Activated T-helper 1 cell treated with Interleukin-2 at 50 U/mL for 16 hours (primary cell): ENCODE measurements at places on chromosomes 2 and 18.

- no peak for DNase-seq
Measured at GRCh38 chr2:240086563-240086962, 33.2 kb upstream of the OR6B3 start.

DNA sequence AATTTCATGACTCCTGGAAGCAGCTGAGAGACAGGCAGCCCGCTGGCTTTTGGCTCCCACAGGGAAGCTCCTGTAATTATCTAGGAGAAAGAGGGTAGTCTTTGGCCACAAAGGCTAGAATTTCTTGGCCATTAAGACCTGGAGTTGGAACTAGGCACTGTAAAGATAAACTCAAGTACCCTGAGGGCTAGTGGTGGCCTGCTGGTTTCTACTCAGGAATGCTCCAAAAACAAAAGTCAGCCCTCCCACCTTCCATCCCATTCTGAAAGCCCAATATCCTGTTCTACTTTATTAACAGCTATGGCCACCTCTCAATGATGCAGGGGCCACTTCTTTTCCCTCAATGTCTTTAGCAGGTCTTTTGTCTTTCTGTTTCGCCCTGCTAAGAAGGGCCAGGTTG lies 34.0 kb upstream of the CYP26B1 start:
- no peak for DNase-seq

GRCh38 chr2:219620546-219620945 lies 6.9 kb upstream of the SLC4A3 start:
- no peak for DNase-seq

- DNase-seq, result no peak
Measured at GRCh38 chr2:101204400-101205115, 48.1 kb upstream of the CNOT11 start.

DNA sequence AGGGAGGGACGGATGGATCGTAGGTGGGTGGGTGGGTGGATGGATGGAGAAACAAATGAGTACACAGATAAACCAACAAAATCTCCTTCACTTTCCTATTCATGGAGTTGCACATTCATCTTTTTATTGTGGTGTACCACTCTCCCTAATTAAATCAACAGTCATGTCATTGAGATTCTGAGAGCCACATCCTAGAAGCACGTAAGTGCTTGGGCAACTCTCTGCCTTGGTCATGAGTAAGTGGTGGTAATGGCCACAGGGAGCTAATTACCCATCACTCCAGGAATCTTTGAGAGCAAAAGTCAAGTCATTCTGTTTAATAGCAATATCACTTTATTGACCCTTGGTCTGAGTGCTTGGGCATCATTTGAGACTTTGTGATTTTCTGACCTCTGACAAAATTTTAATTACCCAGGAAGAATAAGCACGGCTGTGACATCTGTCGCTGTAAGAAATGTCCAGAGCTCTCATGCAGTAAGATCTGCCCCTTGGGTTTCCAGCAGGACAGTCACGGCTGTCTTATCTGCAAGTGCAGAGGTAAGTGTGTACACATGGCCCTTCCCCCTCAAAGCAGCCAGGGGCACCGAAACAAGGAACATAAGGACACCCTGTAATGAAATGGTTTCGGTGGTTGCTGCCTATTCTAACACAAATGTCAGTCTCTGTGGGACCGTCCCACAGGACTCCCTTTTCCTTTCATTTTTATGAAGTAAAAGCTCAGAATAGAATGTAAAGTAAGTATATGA lies 85.9 kb downstream of the FEZ2 start:
- no peak for DNase-seq

GRCh38 chr18:76476665-76477561 lies 18.1 kb downstream of the ZNF516 start:
- DNase-seq, result no peak

- DNase-seq, result no peak
Measured at GRCh38 chr2:162435676-162436075, 91.7 kb downstream of the GCA start.

- no peak for DNase-seq
Measured at GRCh38 chr2:205484764-205485163, 197.5 kb upstream of the NRP2 start.

DNA sequence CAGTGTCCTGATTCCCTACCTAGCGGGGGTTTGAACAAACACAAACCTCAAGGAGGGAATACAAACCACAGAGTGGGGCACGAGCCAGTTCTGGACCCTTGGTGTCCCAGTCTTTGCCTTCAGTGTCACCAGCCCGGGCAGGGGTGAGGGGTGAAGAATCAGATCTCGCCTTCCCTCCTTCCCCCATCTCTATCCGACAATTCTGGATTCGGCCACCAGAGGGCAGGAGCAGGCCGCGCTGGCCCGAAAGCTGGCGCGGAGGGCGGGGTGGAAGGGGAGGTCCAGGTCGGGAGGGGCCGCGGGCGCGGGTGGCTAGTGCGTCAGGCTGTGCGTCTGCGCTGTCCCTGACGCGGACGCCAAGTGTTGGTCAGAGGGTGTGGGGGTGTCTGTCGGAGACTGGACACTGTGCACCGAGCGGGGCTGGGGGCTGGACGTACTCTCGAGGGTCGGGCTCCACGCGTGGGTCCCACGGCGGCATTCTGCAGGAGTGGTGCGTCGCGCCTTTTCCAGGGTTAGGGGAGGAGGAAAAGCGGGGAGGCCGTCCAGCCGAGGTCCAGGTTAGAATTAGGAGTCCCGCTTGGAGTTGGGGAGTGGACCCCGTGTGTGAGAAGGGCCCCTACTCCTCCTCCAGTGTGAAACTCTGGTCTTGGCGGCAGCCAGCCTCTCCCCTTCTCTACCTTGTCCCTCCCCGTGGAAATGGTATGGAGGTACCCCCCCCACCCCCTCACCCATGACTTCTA lies 2.9 kb upstream of the CRYBA2 start:
- DNase-seq, result peak; percentile 54

- DNase-seq, result no peak
Measured at GRCh38 chr2:221442128-221442527, 130.0 kb downstream of the EPHA4 start.

- DNase-seq, result no peak
Measured at GRCh38 chr2:237182422-237183123, 96.9 kb downstream of the COPS8 start.

DNA sequence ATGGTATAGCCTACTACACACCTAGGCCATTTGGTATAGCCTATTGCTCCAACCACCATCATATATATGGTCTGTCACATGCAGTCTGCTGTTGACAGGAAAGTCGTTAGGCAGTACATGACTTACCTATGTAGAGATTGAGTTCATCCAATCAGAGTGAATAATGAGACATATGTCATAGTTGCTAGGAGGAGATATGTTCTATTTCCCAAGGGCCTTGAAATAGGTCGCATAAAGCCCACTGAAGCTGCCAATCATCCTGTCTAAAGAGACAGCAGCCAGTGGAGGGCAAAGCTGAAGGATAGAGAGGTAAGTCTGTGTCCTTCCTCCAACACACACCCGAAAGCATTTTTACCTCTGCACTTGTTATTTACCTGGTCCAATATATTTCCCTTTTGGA lies 263.4 kb downstream of the PTPRM start:
- DNase-seq, result no peak

- no peak for DNase-seq
Measured at GRCh38 chr2:129759472-129760010, 219.9 kb upstream of the RAB6C start.

DNA sequence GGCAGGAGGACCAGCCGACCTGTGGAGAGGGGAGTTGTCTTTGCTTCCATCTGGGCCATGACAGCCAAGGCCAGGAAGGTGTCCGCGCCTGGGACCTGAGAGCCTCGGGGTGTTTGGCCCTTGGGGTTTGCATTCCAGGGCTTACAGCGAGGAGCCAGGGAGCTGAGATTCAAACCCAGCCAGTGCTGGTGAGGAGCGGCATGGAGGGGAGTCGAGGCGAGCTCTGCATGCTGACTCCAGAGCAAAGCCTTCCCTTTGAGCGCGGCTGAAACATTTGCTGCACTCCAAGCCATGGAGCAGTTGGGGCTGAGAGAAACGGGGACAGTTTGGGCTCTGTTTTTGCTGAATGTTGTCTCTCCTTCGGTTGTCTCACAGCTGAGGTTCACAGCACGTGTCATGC lies 77.4 kb downstream of the TWIST2 start:
- no peak for DNase-seq

- DNase-seq, result no peak
Measured at GRCh38 chr18:48409591-48410094, 460 bp upstream of the ZBTB7C start.

- DNase-seq, result no peak
Measured at GRCh38 chr2:168002021-168002553, 245.3 kb downstream of the STK39 start.

DNA sequence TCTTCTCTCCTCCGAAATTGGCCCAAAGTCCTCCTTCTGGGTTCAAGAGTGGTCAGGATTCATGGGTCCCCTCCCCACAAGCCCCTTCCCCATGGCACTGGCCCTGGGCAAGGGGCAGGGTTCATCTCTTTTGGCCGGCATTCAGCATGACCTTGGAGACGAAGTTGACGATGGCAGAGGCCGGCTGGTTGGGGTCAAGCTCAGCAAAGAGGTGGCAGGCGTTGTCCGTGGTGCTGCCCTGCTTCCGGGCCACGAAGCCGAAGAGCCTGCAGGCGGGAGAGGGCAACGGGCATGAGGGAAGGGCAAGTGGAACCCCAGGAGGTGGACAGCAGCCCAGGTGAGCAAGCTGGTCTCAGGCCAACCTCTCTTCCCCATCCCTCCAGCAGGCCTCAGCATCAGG lies 198.5 kb downstream of the TNS1 start:
- no peak for DNase-seq

DNA sequence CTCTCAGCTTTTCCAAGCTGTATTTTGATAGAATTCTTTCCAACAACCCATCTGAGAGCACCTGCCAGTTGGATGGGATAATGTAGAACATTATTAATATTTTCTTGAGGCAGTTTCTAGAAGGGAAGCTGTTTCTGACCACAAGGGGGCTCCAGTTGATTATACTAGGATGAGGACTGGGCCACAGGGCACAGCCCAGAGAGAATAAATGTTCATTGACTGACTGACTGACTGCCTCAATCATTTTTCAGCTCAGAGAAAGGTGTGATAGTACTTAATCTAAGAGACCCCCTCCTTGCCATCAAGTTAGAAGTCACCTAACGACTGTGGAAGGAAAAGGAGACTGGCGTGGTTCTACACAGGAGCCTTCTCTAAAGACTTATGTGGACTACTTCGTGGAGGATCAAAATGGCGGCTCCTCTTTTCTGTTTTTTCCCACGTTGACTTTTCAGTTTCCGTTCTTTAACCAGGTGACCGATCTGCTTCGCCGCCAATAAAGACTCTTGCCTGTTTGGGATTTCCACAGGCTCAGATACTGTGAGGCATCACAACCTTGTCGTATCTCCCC lies 31.9 kb upstream of the CREG2 start:
- DNase-seq, result peak; percentile 7

DNA sequence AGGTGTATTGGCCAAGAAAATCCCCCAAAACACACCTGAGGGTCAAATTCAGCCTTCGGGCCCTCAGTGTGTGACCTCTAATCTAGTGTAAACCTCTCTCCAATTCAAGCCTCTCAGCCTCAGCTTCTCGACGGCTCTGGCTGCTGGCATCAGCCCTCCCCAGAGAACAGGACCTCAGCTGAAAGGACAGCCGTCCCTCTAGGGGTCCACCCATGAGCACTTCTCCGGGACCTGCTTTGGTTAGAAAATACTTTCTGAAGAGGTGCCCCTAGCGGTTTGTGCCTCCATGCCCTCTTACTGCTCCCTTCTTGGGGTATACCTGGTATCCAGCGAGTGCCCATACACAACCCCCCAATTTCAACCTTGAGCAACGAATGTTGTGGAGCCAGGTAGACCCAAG lies 48.8 kb downstream of the INHBB start:
- no peak for DNase-seq

DNA sequence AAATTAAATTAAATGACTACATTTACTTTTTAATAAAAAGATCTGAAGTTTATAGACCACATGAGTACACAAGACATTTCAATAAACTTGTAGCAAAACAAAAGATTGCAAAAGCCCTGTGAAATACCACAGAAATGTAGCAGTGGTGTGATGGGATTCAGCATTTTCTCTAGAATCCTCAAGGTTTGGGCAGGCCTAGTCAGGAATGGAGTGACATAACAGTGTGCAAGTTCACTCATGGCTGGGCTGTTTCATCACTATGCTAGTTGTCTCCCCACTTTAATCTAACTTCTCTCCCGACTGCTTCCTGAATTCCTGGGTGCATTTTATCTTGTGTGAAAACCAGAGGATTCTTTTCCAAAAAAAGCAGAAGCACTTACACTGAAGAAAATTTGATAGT lies 1089.9 kb upstream of the DDX18 start:
- DNase-seq, result no peak

- DNase-seq, result no peak
Measured at GRCh38 chr2:11550302-11550701, 16.5 kb downstream of the GREB1 start.

GRCh38 chr2:234771980-234772732 lies 179.7 kb upstream of the SH3BP4 start:
- no peak for DNase-seq

DNA sequence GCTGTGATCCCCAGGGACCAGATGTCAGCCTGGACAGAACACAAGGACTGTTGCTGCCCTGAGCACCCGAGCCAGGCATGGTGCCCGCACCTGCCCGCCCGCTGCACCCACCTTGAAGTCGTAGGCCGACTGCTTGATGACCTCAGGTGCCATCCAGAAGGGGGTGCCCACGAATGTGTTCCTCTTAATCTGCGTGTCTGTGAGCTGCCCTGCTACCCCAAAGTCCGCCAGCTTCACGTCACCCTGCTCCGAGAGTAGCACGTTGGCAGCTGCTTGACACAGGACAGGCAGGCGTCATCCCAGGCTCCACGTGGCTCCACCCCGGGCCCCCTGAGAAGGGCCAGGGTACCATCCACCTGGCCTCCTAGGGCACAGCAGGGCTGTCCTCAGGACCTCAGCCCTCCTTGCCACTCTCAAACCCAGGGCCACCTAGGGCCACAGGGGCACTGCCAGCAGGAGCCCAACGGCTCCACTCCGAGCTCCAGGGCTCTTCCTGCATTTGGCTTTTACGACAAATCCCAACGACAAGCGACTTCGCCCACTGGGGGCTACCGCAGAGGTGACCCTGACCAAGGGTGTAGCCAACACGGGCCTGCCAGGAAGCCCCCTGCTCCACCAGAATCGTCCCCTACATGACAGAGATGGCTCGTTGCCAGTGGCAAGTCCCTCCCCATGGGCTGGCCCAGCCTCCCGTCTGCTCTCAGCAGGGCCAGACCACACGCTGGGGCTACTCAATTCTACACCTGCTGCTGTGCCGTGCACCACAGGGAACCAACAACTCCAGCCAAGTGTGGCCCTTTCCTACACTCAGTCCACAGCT lies 9.0 kb downstream of the STK25 start:
- DNase-seq, result no peak

GRCh38 chr2:100865816-100866460 lies 46.0 kb downstream of the NPAS2 start:
- no peak for DNase-seq

- DNase-seq, result no peak
Measured at GRCh38 chr2:216690853-216691741, 4.3 kb downstream of the IGFBP5 start.

- DNase-seq, result no peak
Measured at GRCh38 chr2:173159791-173160463, 84.3 kb downstream of the MAP3K20 start.

- DNase-seq, result no peak
Measured at GRCh38 chr2:137800386-137800785, 163.9 kb upstream of the HNMT start.

- DNase-seq, result no peak
Measured at GRCh38 chr2:63871864-63872263, 30.2 kb downstream of the UGP2 start.
